ENCODE measurements at places on chromosomes 4 and X. TPM values are rescaled to one million over a fixed set of nuclear protein-coding genes. Genes with fewer than 3 reads are reported as not detected.

Gene CCKAR
- 1.3 TPM for total RNA-seq

Gene PRRG3
- 9.6 TPM for total RNA-seq

Gene F9
- not detected for total RNA-seq

Gene PDGFC
- 12.5 TPM for total RNA-seq

Gene AMBN
- not detected for total RNA-seq

Gene SHROOM2
- 32.2 TPM for total RNA-seq

Gene MTNR1A
- total RNA-seq = 0.47 TPM

Gene IL2RG
- 2.0 TPM for total RNA-seq

Gene TASL
- 0.45 TPM for total RNA-seq

Gene TMEM35A
- total RNA-seq = 48.9 TPM

Gene MAGEA3
- not detected for total RNA-seq

- DNase-seq = no peak
Measured at GRCh38 chrX:67717571-67717970, 173.8 kb downstream of the AR start.

DNA sequence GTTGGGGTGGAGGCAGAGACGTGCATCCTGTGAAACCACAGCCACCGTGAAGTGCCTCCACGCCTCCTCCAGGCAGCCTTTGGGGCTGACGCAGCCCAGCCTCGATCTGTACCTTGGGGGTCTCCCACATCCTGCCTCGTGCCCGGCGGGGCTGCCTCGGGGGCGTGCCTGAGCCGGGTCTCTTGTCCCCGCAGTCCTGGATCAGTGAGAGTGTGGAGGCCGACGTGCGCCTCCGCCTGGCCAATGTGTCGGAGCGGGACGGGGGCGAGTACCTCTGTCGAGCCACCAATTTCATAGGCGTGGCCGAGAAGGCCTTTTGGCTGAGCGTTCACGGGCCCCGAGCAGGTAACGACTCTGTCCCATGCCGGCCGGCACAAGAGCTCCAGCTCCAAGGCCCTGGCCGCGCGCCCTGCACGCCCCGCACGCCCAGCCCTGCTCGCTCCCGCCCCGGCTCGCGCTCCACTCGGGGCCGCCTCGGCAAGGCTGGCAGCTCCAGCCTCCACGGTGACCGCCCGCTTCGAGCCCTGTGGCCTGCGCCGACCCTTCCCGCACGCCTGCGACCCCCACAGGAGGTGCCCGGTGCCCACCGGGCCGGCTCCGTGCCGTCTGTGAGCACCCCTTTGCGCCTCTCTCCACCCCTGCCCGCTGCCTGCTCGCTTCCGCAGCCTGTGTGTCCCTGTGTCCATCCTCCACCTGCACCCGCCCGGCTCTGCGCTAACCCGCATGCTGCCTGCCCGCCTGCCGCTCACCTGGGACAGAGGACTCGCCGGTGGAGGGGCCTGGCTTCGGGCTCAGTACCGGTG is 9.8 kb downstream of the FGFR3 start:
- DNase-seq = no peak

DNA sequence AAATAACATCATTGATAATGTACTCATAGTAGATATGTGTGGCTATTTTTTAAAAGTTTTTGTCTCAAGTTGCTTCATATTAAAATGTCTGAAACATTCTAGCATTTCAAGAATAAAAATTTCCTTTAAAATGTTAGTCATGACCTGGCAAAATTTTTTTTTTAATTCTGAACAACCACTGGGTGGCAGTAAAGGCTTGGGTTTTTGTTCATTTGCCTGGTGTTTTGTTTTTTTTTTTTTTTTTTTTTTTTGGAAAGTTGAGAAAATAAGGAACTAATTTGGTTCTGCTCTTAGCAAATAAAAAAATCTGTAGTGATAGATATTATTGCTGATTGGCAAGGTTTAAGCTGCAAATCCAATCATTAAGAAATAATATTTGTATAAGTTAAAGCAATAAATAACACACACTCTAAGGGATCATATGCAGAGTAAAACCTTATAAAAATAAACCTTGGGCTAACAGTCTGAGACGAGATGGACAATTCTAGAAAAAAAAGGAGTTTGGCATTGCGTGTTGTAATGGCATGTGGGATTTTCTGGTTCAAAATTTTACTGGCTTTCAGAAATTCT is 81.4 kb downstream of the CEP44 start:
- no peak for DNase-seq

- DNase-seq = no peak
Measured at GRCh38 chrX:125150231-125150630, 169.4 kb upstream of the TEX13C start.

DNA sequence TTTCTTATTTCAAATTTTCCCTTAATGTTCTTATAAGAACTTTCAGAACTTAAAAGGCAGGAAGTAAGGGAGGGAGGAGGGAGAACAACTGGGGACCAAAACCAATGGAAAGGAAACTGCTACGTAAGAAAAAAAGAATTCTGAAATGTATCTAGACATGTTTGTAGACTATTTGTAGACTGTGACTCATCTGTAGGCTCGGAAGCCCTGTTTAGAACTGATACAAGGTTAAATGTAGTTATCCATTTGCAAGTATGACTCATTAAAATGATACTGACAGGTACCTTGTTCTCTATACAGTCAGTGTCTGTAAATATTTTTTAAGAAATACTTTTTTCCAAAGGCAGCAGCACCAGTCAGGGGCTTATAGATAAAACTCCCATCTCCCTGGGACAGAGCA is 202.0 kb downstream of the DHX15 start:
- no peak for DNase-seq

DNA sequence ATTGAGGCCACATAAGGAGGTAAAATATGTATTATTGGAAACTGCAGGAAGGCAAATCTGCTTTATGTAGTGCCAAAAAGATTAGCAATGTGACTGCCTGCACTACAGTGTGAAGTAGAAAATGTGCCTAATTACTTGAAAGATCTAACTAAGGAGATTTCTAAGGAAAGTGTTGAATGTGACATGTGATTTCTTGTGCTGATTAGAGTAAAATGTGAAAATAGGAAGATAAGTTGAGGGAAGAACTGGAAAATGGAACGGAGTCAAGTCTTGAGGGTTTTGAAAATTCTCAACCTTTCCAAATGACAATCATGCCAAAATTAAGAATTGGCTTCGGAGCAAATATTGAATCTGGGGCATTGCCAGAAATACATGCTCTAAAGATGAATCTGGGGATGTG is 209.5 kb upstream of the SPOCK3 start:
- no peak for DNase-seq

DNA sequence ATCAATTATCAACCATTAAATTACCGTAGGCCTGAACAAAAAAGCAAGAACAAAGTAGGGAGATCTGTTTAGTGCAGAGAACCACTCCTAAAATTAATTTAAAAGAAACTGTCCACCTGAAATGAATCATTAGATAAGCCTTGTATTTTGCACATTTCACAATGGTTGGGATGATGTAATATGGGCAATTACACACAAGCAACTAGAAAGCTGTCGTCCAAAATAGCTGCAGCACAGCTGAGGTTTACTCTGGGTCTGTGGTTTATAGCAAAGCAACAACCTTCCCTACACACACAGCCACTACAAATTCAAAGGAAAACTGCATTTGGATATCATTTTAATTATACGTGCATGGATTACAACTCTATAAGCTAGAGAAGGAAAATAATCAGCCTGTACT is 28.5 kb downstream of the PCDH19 start:
- no peak for DNase-seq

- no peak for DNase-seq
Measured at GRCh38 chrX:69297506-69297905, 132.3 kb upstream of the PJA1 start.

DNA sequence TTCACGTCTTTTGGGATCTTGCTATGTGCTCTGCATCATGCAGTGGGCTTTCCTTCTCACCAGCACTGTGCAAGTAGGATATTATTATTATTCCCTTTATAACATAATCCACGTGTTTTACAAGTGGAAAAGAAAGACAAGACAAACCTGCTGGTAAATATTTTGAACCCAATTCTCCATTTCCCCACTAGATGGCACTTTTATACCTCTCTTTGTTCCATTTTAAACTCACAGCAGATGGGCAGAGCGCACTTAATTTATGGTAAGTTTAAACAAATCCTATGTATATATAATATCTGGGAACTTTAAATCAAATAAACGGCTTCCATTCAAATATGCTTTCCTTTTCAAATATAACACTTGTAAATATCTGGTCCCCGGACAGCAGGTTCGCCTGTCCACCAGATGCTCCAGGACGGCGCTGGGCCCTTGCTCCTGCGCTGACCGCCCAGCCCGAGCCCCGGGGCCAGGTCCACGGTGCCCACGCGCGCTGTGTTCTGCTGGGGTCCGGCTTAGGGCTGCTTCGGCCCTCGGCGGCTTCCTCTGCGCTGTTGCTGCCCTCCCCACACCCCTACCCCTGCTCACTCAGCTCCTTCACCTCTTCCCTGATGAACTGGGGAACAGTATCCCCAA is 31.1 kb downstream of the F11 start:
- DNase-seq = no peak

DNA sequence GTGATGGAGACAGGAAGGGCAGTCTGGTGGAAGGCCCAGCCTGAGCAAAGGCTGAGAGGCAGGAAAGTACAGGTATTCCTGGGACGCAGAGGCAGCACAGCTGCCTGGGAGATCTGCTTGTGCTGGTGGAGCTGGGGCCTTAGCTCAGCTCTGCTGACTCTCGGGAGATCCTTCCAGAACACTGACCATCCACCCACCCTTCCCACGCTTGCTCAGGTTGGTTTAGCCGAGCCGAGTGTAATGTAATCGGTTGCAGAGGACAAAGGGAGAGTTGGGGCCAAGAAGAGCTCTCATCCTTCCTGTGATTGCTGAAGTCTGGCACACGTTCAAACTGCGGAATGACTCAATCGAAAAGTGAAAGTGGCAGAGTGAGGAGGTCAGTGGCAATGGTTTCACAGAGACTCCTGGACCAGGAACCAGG is 43.1 kb upstream of the GPR78 start:
- no peak for DNase-seq

DNA sequence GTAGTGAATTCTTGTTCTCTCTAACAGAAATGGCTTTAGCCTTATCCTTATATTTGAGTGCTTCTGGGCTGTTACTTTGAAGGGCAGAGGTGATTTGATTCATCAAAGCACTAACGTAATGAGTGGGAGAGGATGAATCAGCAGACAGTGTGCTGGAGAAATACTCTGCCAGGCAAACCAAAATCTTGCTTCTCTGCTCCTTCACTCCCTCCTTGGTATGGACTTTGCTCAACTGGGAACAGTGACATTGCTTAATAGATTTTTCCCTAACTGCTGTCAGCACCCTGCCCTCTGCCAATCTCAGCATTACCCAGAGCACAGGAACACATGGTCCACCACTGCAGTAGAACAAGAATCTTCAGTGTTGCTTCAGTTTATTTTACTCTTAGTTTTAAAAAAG is 56.0 kb downstream of the PDLIM5 start:
- no peak for DNase-seq

DNA sequence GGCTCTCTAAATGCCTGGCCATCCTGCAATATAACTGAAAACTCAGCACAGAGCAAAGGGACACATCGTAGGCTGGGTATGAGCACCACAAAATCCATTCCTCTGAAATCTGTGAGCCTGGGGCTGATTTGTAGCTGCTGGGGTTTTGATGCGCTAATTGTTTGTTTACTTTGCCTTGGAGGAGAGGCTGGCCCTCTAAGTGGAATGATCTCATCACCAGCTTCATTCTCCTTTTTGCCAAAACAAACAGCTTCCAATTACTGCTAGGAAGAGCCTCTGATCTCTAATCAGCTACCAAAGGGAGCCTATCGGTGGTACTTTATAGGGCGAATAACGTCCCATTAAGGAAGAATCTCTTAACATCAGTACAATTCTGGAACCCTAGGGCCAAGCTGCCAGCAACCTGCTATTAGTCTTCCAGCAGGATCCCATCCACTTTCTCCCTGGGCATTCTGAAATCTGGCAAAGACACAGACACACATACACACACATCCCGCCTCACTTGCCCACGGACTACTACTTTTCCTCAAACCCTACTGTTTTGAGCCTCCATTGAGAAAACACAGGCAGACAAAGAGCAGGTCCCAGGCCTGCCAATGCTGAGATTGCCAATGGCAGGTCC is 5.8 kb downstream of the ANOS1 start:
- no peak for DNase-seq

- no peak for DNase-seq
Measured at GRCh38 chr4:111215755-111216154, 592.9 kb upstream of the PITX2 start.

DNA sequence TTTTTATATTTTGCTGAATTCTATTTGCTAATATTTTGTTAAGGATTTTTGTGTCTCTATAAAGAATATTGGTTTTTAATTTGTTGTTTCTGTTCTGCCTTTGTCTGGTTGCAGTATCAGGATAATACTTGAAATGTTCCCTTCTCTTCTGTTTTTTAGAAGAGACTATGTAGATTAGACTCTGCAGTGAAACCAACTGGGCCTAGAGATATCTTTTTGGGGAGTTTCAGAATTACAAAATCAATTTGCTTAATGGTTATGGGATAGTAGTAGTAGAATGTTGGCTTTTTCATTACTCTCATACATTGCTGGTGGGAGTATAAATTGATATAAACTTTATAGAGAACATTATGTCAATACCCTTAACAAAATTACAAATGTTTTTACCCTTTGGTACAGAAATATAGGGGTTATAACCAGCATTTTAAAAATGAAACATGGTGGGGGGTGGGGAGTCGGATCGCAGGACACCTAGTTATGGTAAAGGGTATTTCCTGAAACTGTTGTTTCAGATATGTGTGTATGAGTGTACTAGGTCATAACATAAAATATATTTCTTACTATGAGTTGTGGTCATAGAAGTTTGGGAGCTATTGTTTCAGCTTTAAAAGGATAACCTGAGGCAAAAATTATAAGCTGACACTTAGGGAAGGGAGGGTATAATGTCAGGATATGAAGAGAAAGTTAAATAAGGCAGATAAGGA is 29.0 kb downstream of the CLOCK start:
- no peak for DNase-seq

GRCh38 chr4:142883040-142883832 is 37.1 kb upstream of the INPP4B start:
- DNase-seq = no peak

DNA sequence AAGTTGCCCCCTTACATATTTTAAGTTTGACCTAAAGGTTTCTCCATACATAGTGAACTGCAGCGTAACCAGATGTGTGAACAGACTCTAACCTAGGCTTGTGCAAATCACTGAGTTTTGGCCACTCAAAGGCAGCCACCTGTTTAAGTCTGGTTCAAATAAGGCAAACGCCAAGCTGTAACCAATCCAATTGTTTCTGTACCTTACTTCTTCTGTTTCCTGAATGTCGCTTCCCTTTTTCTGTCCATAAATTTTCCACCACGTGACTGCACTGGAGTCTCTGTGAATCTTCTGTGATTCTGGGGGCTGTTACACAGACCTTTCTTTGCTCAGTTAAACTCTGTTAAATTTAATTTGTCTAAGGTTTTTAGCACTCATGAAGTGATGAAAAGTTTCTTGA is 618.8 kb downstream of the GLUD2 start:
- DNase-seq = no peak

- DNase-seq = no peak
Measured at GRCh38 chr4:176850436-176850835, 57.7 kb upstream of the VEGFC start.

- no peak for DNase-seq
Measured at GRCh38 chr4:98092833-98093439, 50.3 kb downstream of the STPG2 start.
